ENCODE measurements at places on chromosomes 7 and 10. TPM values are rescaled to one million over a fixed set of nuclear protein-coding genes. Genes with fewer than 3 reads are reported as not detected.

ITGB8 gene
- 19.3 TPM for total RNA-seq

GRCh38 chr7:158362912-158363905 lies 224.4 kb downstream of the PTPRN2 start:
- peak; percentile 55 for DNase-seq

DNA sequence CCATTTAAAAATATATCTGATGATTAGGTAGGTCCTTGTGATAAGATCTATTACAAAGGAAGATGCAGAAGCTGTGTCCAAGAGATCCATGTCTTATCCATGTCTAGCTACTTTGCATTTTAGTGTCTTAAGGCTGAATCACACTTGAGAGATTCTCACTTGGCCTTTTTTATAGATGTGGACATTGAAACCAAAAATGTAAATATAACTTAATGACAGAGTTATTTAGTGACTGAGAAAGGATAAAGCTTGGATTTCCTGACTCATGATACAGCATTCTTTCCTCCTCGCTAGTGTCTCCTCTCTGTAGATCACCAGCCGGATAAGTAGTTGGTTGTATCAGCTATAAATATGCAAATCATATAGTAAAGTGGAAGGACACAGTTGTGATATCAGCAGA lies 23.3 kb downstream of the INHBA start:
- no peak for DNase-seq

DNA sequence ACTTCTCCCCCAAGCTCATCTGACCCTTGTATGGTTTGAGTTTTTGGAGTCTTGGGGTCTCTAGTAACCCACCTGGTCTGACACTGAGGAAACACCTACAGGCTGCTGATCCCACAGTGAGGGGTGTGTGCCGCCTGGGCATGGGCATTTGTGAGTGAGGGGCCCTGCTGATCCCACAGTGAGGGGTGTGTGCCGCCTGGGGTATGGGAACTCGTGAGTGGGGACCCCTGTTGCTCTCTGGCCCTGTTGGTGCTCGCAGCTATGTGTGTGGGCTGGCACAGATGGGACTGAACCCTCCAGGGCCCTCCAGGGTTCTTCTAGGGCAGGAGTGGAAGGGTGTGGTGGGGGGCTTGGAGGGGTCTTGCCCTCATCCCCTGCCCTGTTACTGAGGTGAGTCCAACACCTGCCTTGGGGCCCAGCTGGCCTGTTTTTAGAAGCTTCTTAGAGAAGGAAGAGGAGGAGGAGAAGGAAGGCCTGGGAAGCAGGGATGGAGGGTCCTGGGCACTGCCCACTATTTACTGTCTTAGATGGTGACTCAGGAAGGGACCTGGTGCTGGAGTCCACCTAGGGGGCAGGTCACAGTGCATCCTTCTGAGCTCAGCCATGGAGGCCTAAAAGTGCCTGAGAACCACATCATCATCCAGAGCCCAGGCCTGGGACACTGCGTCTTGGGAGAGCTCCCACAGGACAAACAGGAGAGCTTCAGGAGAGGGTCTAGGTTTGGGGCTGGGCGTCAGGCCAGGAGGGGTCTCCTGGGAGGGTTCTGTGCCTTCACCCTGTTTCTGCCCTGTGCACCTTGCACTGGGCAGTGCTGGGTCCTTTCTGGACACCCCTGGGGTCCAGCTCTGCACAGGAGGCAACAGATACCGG lies 36.2 kb upstream of the ZNF716 start:
- DNase-seq: no peak

- no peak for DNase-seq
Measured at GRCh38 chr7:140526214-140526613, 46.9 kb upstream of the MKRN1 start.

DNA sequence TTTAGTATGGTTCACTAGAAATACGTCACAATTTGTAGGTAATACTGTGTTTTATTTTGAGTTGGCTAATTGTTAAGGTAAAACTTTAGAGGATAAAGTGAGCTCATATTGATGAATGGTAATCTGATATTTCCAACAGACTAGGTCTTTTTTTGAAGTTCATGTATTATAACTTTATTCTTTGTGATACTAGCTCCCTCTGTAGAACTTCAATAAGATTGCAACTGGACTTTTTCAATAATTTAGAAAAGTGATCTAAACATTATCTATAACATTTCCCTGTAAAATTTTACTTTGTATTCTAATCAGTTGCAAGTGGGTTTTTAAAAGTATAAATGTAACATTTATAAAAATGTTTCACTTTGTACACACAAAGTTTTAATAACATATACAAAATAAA lies 83.5 kb downstream of the ADK start:
- no peak for DNase-seq

GRCh38 chr7:95581467-95581866 lies 14.8 kb downstream of the PDK4 start:
- DNase-seq: no peak

Measured in sigmoid colon (tissue), 7 donors.